Activated T-helper 1 cell treated with anti-CD3 and anti-CD28 coated beads, Interleukin-12 subunit alpha, Interleukin-12 subunit beta, Interleukin-2, Interleukin-4 antibody, amounts not matched to agents 30 ng/mL and 10 ng/mL and 1 ng/mL, durations not matched to agents 14 hours and 24 hours and 36 hours (primary cell): ENCODE measurements at places on chromosomes 1 and 21. TPM values are rescaled to one million over a fixed set of nuclear protein-coding genes. Genes with fewer than 3 reads are reported as not detected.
A peak's percentile ranks its signal among the peaks of the same experiment; 100 is the strongest.

DNA sequence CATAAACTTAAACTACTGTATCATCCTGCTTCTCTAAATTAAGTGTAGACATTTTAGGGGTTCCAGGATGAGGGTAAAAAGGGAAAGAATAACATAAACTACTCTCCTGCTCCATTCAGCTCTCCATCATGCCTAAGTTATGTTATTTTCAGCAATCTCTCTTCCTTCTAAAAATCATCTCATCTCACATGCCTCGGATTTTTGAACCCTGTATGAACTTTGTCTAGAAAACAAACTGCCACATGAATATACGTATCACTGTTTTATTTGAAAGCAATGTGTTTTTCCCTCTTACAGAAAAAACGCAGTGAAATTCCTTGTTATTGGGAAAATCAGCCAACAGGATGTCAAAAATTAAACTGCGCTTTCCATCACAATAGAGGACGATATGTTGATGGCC lies 32.6 kb downstream of the ZBED6 start:
- peaks cover 20% of the 10 kb centered on the region for H3K4me1 ChIP-seq
- no peak overlapping the region for H3K4me3 ChIP-seq
- H3K27ac ChIP-seq: no peak overlapping the region
- peaks cover 46% of the 10 kb centered on the region for H3K36me3 ChIP-seq

GRCh38 chr21:42381347-42381984 lies 14.4 kb downstream of the TMPRSS3 start:
- peaks cover 13% of the 10 kb centered on the region for H3K4me1 ChIP-seq
- no peak overlapping the region for H3K4me3 ChIP-seq
- H3K27ac ChIP-seq: peak overlapping the region; percentile 23
- no peaks in the 10 kb centered on the region for H3K27me3 ChIP-seq

- peaks cover 7% of the 10 kb centered on the region for H3K27me3 ChIP-seq
- no peaks in the 10 kb centered on the region for H3K4me1 ChIP-seq
- no peaks in the 10 kb centered on the region for H3K36me3 ChIP-seq
- H3K4me3 ChIP-seq: no peak overlapping the region
Observed at GRCh38 chr1:158053276-158053675, 59.8 kb downstream of the KIRREL1 start.

GRCh38 chr1:37089750-37090149 lies 55.4 kb upstream of the GRIK3 start:
- H3K4me3 ChIP-seq: no peak overlapping the region
- H3K36me3 ChIP-seq: no peaks in the 10 kb centered on the region
- no peak for DNase-seq
- H3K4me1 ChIP-seq: no peaks in the 10 kb centered on the region
- H3K27ac ChIP-seq: no peak overlapping the region
- H3K27me3 ChIP-seq: no peaks in the 10 kb centered on the region

The S100A7 gene
- not detected in 2 replicates for total RNA-seq

The ELK4 gene
- 81.1 and 86.2 TPM in 2 replicates for total RNA-seq

DNA sequence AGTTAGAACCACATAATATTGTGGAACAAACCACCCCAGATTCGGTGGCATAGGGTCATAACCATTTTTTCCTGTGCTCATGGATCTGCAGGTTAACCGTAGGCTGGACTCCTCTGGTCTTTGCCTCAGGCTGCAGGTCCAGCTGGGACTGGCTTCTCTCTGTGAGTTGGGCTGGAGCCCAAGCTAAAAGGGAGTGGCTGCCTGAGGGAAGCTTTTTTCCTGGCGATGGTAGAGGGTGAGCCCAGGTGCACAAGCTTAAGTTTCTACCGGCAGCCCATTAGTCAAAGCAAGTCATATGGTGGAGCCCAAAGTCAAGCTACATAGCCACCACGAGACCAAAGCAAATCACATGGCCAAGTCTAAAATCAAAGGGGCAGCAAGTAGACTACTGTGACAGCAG lies 13.8 kb downstream of the EPHX4 start:
- DNase-seq: no peak
- no peak overlapping the region for H3K27ac ChIP-seq
- H3K4me1 ChIP-seq: no peaks in the 10 kb centered on the region
- H3K27me3 ChIP-seq: no peaks in the 10 kb centered on the region
- no peaks in the 10 kb centered on the region for H3K36me3 ChIP-seq

The MXRA8 gene
- total RNA-seq: 0.18 and 0.20 TPM in 2 replicates

The GCSAML gene
- total RNA-seq: 0.16 TPM in 1 of 2 replicates, not detected in the other

The CFHR2 gene
- total RNA-seq: not detected in 2 replicates

The AMY2A gene
- not detected in 2 replicates for total RNA-seq

DNA sequence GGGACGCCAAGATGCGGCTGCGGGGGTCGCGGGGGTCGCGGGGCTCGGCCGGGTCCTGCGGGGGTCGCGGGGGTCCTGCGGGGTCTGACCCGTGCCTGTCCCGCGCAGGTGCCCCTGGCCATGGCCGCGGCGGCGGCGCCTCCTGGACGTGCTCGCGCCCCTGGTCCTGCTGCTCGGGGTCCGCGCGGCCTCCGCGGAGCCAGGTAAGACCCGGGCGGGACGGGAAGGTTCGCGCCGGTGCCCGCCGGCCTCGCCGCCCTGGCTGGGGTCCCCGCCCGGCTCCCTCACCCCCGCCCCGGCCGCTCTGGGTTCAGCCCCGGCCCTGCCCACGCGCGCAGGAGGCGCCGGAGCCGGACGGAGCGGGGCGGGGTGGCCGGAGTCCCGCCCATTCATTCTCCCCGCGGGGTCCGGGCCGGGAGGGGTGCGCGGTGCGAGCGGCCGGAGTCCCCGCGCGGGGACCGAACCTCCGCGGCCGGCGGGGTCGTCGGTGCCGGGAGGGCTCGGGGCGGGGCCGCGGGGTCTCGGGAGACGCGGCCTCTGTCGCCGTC lies 380 bp downstream of the COL18A1 start:
- peaks cover 4% of the 10 kb centered on the region for H3K4me1 ChIP-seq
- H3K27me3 ChIP-seq: peaks cover 47% of the 10 kb centered on the region
- H3K36me3 ChIP-seq: no peaks in the 10 kb centered on the region
- no peak overlapping the region for H3K4me3 ChIP-seq
- no peak for DNase-seq

DNA sequence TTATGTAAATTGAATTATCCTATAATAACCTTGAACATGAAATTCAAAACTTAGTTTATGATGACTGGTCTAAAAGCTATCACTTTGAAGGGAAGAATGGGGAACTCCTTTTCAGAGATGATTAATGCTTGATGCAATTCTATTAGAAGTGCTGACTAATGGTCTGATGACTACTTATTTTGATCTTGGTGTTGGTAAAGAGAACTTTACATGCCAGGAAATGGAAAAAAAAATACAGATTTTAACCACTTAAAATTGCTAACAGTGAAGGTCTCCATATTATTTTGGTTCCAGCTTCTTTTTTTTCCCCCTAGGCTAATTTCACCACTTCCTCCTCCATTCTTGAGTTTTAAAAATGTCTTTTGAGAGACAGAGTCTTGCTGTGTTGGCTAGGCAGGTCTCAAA lies 22.9 kb downstream of the S1PR1 start:
- DNase-seq: no peak
- peaks cover 2% of the 10 kb centered on the region for H3K36me3 ChIP-seq
- H3K4me1 ChIP-seq: peaks cover 62% of the 10 kb centered on the region
- H3K27me3 ChIP-seq: no peaks in the 10 kb centered on the region

DNA sequence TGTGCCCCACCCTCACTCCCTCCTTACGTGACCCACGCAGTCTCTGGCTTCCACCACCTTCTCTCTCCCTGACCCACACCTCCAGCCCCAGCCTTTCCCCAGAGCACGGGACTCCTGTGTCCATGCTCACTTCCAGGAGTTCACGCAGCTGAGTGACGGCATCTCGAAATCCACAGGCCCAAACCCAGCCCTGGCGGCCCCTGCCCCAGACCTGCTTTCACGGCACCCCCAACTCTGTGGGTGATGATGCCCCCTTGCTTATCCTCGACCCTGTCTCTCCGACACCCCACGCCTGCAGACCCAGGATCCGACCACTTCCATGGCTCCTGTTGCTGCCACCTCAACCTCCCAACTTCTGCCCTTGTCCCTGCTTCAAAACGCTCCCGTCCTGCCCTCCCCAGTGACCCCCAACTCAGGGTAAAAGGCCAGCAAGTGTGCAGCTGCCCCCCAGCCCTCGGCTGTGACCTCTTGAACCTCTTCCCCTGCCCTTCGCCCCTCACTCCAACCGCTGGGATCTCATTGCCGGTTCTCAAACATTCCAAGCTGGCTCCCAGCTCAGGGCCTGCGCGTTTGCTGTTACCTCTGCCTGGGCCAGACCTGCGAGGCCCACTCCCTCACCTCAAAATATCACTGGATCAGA lies 30.4 kb upstream of the LAPTM5 start:
- H3K4me1 ChIP-seq: peaks cover 9% of the 10 kb centered on the region
- peaks cover 16% of the 10 kb centered on the region for H3K27me3 ChIP-seq
- H3K27ac ChIP-seq: no peak overlapping the region
- H3K36me3 ChIP-seq: no peaks in the 10 kb centered on the region
- no peak for DNase-seq

DNA sequence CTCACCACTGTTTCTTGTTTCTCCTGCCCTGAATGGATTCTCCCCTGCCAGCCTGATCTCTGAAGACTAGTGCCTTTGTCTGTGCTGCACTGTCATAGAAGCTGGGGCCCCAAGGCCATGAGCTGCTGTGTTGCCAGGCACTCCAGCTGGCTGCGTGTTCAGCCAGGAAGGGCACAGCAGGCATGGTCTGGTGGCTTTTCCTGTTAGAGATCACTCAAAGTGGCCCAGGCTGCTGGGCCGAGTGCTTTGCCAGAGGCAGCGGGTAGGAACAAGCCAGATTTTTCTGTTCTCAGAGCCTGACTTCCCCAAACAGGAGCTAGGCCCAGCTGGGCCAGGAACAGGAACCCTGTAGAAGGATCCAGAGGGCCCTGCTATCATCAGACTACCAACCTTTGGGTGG lies 5.2 kb downstream of the ADPRS start:
- no peak overlapping the region for H3K27ac ChIP-seq
- H3K4me1 ChIP-seq: peaks cover 20% of the 10 kb centered on the region
- no peak for DNase-seq
- no peaks in the 10 kb centered on the region for H3K27me3 ChIP-seq
- H3K4me3 ChIP-seq: no peak overlapping the region
- peaks cover 26% of the 10 kb centered on the region for H3K36me3 ChIP-seq

- peaks cover 61% of the 10 kb centered on the region for H3K36me3 ChIP-seq
- H3K27ac ChIP-seq: no peak overlapping the region
- H3K4me1 ChIP-seq: peaks cover 81% of the 10 kb centered on the region
- no peak overlapping the region for H3K4me3 ChIP-seq
Observed at GRCh38 chr21:35019631-35020032, 29.5 kb downstream of the RUNX1 start.

The LCE1A gene
- total RNA-seq: not detected in 2 replicates

DNA sequence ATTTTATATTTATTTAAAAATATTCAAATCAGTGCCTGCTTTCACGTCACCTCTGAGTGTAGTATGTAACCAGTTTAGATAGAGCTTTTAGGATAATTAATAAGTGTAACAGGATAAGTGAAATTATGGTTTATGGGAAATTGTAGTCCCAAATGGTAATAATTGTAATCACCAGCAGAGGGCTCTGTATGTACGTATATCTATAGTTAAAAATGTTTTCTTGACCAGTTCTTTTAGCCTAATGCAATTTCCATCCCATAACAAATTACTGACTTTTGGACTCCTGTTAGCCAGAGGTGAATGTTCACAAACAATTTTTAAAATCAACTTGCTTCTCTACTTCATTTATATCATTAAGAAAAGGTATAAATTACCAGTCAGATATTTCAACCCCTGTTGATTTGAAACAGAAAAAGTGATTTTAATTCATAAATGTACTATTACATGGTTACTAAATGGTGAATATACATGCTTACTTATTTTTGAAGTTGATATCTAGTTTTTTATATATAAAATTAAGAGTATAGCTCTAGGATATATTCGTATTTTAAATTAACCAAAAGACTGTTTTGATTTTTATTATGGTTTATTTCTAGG lies 25.3 kb downstream of the SLC30A7 start:
- H3K4me1 ChIP-seq: peaks cover 29% of the 10 kb centered on the region
- peaks cover 54% of the 10 kb centered on the region for H3K36me3 ChIP-seq
- no peak for DNase-seq

- no peak for DNase-seq
- no peaks in the 10 kb centered on the region for H3K27me3 ChIP-seq
- no peak overlapping the region for H3K4me3 ChIP-seq
- H3K36me3 ChIP-seq: no peaks in the 10 kb centered on the region
- H3K4me1 ChIP-seq: no peaks in the 10 kb centered on the region
Observed at GRCh38 chr1:82923931-82924330, 1075.0 kb downstream of the TTLL7 start.

GRCh38 chr1:31371121-31371959 lies 1.5 kb downstream of the FABP3 start:
- H3K36me3 ChIP-seq: no peaks in the 10 kb centered on the region
- H3K4me3 ChIP-seq: no peak overlapping the region
- no peak for DNase-seq
- peaks cover 12% of the 10 kb centered on the region for H3K27me3 ChIP-seq

DNA sequence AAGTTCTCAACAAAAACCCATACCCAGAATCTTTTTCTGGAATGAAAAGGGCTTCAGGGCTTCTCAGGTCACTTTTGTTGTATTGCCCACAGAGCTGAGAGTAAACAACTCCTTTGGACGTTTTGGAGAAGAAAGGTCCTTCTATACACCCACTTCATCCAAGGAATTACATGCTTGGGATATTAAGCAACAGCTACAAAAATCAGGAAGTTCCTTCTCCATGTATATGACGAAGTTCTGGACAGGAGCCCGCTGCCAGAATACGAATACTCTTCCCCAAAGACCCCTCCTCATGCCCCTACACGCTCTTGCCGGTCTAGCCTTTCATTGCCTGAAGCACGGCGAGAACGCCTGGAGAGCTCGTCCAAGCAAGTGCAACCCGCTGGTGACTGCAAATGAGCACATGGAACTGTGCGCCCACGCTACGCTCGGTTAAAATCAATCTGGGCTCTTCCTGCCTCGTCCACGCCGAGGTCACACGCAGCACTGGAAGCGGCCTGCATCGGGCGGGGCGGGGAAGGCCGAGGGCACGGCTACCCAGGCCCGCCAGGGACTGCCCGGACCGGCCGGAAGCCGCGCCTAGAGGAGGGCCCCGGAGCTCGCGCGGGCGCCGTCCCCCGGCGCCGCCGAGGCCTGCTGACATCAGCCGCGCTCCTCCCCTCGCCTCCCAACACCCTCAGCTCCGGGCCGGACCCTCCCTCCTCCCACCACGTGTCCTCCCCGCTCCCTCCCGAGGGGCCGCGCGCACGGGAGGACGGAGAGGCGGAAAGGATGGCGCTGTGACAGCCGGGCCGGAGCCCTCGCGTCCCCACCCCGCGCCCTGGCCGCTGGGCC lies at the start of gene POGK:
Gene POGK, plus strand, starts transcription at position 710 of the 834 bp plus-strand sequence. CDS start 1,482 bp downstream, outside the sequence.
- H3K27me3 ChIP-seq: no peaks in the 10 kb centered on the region
- peaks cover 30% of the 10 kb centered on the region for H3K36me3 ChIP-seq
- peak within 1 kb of the TSS; percentile 97 for H3K27ac ChIP-seq

- H3K4me1 ChIP-seq: peaks cover 10% of the 10 kb centered on the region
- H3K27ac ChIP-seq: no peak overlapping the region
- no peak for DNase-seq
- H3K4me3 ChIP-seq: no peak overlapping the region
- no peaks in the 10 kb centered on the region for H3K36me3 ChIP-seq
Observed at GRCh38 chr1:200174525-200175295, 147.2 kb downstream of the NR5A2 start.

DNA sequence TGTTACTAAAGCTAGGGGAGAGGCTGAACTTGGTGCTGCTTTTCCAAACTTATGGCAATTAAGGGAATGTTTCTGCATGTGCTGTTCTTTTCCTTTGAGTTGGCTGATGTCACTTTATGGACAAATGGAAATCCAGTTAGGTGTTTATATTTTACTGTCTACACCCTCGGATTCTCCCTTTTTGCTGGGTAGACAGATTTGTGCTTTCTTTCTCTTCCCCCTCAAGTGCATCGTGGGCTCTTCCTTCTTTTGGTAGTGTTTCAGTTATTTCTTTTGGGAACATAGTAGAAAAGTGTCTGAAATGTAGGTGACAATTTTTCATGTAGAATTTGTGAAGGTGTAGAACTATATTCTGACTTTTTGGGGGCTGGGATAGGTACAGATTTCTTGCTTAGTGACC lies 22.9 kb downstream of the SYT14 start:
- no peak for DNase-seq
- H3K4me3 ChIP-seq: no peak overlapping the region
- H3K27ac ChIP-seq: no peak overlapping the region
- H3K4me1 ChIP-seq: no peaks in the 10 kb centered on the region
- H3K27me3 ChIP-seq: peaks cover 15% of the 10 kb centered on the region
- H3K36me3 ChIP-seq: no peaks in the 10 kb centered on the region
